ENCODE measurements at places on chromosomes 13 and 19. TPM values are rescaled to one million over a fixed set of nuclear protein-coding genes. Genes with fewer than 3 reads are reported as not detected.

CD22 gene
- 0.63 TPM for total RNA-seq

GPC5 gene
- total RNA-seq: not detected

POU2F2 gene
- total RNA-seq: 15.7 TPM

ATCAY gene
- not detected for total RNA-seq

U2AF1L4 gene
- 24.0 TPM for total RNA-seq

ZNF43 gene
- 31.3 TPM for total RNA-seq

FARP1 gene
- 1.1 TPM for total RNA-seq

MYPOP gene
- total RNA-seq: 11.3 TPM

NLRP4 gene
- not detected for total RNA-seq

ZNF749 gene
- 19.6 TPM for total RNA-seq

C13orf42 gene
- total RNA-seq: not detected

LGALS14 gene
- not detected for total RNA-seq

PLK5 gene
- not detected for total RNA-seq
